Muscle of leg (tissue), 16 donors: ENCODE measurements at places on chromosomes 11 and 22. TPM values are rescaled to one million over a fixed set of nuclear protein-coding genes. Genes with fewer than 3 reads are reported as not detected.
A peak's percentile ranks its signal among the peaks of the same experiment; 100 is the strongest.

DNA sequence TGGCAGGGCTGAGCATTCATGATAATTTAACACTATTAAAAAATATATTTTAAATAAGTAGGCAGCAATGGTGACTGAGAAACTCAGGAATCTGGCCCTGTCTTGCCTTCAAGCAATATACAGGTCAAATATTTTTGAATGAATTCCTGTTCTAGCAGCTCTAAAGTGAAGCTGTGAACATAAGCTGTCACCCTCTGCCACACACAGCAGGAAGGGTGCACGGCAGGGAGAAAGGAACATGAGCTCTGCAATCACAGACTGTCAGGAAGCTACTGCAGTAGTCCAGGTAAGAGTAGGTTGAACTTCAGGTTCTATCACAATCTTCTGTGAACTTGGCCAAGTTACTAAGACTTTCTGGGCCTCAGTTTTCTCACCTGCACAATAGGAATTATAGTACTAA is 114.8 kb downstream of the SERGEF start:
- DNase-seq: no peak

DNA sequence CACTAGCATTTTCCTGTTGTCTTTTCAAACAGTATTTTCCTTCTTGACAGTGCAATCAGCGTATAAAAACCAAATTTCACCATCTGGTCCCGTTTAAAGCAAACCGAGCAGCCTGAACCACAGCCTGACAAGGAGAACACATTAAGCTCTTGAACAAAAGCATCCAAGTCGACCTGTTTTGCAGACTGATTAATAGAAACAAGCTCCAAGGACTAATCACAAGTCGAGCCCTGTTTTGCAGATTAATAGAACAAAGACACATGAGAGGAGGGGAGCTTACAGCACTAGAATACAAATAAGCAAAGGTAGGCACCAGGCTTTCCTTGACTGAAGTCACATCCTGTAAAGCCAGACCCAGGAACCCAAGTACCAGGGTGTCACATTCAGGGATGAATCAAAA is 104.8 kb downstream of the MPPED2 start:
- DNase-seq: no peak

GRCh38 chr11:44310463-44311272 is 729 bp upstream of the ALX4 start:
- peak; percentile 50 for DNase-seq

GRCh38 chr22:27583856-27584255 is 217.7 kb downstream of the MN1 start:
- DNase-seq: peak; percentile 62

DNA sequence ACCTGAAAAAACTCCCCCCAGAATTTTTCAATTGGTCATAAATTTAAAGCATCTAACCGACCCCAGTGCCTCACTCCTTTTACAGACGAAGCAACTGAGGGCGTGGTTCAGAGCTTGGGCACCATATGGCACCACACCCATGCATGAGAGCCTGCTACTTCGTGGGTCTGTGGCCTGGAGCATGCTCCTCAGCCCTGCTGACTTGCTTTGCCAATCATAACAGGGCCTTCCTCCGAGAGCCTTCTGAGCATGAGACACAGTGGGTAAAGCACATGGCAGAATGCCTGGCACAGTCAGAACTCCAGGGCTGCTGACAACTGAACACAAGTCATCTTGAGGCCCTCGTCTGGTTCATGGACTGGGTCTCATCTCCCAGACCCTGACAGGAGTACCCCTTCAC is 33.3 kb downstream of the HIRA start:
- no peak for DNase-seq

DNA sequence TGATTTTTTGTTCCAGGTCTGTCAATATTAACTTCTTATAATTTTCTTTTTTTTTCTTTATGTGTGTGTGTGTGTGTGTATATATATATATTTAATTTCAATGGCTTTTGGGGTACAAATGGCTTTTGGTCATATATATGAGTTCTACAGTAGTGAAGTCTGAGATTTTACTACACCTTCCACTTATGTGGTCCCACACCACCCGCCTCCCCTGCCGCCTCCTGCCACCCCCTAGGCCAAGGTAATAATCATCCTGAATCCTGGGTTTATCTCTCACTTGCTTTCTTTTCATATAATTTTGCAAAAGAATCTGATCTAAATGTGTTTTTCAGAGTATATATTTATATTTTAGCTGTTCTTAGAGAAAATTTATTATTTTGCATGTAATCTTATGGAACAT is 11.1 kb downstream of the NEAT1 start:
- no peak for DNase-seq

DNA sequence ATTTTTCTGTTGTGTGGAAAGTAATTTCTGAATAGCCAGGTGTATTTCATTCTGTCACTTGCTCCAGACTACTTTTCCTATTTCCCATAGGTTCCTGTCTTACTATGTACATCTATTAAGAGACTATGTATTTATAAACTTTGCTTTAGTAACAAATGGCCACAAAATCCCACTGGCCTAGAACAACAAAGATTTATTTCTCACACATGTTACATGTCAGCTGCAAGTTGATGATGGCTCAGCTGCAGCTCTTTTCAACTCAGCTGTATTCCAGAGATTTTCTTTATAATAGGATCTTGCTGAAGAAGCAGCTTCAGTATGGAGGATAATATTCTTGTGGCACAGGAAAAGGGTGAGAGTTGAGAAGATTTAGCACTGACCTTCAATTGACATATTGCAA is 539.6 kb upstream of the LRRC4C start:
- peak; percentile 67 for DNase-seq

DNA sequence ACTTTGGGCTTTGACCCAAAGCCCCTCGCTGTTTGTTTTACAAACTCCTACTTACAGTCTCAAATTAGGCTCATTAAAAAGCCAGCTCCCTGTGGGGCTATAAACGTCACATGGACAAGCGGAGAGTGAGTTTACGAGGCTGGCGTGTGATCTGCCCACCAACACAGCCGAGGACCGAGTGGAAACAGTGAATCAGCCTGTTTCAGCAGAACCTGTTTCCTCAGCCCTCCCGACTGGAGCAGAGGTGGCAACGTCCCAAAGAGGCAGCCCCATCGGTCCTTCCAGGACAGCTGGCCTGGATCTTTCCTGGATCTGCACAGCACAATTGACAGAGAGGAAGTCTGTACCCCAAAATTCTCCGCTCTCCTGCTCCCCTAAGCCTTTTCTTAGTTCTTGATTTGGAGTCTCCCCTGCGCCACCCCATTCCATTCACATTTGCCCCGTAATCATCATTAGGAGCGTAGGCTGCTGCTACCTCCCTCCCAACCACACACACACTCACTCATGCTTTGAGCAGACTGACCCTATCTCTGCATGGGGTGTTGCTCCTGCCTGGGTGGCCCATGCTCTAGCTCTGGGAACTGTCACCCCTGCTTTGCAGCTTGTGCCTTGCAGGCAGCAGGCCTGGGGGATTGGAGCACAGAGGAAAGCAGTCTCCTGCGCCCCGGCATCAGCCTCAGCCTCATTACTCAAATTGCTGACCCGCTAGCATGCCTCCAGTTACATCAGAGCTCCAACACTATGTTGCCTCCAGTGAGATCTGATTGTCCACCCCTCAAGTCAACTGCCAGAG is 117.8 kb downstream of the NAT10 start:
- DNase-seq: peak; percentile 74

DNA sequence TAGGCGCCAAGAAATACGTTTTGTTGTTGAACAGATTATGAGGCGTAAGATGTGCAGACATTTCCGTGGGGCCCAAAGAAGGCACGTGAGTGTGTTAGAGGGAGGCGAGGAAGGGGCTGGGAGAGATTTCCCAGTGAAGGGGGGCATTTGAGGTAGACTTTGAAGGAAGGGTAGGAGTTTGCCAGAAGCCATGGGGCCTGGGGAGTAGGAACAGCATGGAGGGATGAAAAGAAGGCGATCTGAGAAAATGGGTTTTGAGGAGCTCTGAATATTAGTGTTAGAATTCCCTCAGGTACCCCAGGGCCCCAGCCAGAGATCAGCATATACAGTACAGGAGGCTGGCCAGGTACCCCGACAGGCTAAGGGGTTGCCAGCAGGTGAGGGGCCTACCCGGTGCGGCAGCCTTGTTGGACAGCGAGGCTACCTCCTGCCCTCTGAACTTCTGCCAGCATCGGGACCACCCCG is 414 bp upstream of the MIEF1 start:
- no peak for DNase-seq

DNA sequence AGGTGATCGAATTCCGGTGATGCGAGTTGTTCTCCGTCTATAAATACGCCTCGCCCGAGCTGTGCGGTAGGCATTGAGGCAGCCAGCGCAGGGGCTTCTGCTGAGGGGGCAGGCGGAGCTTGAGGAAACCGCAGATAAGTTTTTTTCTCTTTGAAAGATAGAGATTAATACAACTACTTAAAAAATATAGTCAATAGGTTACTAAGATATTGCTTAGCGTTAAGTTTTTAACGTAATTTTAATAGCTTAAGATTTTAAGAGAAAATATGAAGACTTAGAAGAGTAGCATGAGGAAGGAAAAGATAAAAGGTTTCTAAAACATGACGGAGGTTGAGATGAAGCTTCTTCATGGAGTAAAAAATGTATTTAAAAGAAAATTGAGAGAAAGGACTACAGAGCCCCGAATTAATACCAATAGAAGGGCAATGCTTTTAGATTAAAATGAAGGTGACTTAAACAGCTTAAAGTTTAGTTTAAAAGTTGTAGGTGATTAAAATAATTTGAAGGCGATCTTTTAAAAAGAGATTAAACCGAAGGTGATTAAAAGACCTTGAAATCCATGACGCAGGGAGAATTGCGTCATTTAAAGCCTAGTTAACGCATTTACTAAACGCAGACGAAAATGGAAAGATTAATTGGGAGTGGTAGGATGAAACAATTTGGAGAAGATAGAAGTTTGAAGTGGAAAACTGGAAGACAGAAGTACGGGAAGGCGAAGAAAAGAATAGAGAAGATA is at the start of gene MALAT1:
Gene MALAT1, plus strand, starts transcription at position 69 of the 736 bp plus-strand sequence.
- DNase-seq: peak; percentile 98

DNA sequence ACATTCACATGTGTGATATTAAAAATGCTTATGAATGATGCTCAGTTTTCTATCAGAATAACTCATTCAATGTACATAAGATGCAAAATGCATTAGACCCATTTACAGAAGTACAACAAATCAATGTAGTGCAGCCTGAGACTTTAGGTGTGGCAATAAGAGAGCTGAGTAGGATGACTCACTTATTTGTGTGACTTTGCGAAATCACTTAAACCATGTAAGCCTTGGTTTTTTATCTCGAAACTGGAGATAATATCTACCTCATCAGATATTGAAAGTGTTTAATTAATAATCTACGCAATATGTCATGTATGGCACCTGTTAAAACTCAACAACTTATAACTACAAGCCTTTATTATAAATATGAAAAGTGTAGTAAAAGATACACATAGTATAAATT is 105.7 kb upstream of the LUZP2 start:
- no peak for DNase-seq

DNA sequence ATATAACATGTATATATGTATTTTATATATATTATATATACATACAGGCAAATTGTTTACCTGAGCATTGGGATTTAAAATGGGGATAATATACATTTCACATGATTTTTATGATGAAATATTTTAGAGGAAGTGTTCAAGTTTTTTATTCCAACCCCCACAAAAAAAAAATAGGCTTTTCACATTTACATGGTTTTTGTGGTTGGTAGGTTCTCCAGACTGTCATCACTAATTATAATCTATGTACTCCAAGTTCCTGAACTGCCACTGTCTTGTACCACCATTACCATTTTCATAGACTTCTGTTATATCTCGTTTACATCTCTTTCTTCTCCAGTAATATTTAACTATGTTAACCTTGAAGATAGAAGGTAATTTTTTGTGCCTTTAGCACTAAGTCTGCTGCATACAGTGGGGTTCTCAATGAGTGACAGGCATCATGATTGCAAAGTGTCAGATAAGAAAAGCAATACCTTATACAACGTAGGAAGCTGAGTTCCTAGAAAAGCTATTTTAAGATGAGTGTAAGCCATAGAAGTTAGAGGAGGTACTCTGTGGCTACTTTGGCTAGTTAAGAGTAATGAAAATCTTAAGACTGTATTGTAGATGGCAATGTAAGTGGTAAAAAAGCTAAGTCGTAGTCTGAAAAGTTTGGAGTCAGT is 5.2 kb downstream of the TMEM126A start:
- no peak for DNase-seq

DNA sequence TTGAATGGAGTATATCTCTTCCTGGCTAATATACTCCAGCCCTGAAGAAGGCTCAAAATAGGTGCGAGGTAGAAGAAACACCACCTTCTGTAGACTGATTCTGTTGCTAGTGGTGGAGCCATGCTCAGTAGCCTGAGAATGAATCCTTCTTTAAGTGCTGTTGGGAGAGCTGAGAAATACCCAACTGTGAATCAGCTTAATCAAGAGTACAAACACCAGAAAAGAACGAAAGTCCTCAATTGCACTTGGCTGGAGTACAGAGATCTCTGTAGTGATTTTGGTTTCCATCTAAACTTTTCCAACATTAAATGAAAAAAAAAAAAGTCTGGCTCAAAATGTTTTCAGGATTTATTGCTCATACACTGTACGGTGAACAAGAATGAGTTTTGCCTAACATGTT is 619.1 kb downstream of the METTL15 start:
- DNase-seq: peak; percentile 2

DNA sequence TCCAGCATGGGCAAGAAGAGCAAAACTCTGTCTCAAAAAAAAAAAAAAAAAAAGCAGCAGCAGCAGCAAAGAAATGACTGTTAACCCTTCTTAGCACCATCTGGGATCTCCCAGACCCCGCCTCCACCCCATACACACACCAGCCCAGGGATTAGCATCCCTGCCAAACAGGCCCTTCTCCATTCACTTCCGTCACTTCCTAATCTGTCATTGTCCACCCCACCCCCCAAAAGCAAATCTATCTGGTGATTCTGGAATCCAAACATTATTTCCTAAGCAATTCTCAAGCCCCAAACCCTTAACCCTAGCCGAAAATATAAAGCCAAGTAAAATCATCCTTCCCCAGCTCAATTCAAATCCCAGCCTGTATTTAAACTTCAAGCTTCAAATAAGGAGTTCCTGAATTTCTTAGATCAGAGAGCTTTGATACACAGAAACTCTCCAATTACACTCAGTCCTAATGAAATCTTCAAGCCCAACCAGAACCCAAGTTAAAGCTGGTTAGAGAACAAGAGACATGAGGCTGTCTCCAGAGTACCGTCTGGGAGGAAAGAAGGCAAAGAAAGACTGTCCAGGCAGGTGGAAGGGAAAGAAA is 6.0 kb upstream of the AHNAK start:
- DNase-seq: peak; percentile 81

GRCh38 chr11:123238297-123238696 is 43.2 kb upstream of the CLMP start:
- no peak for DNase-seq

The OR8G1 gene
- total RNA-seq: 0.09 TPM

The ACCS gene
- 16.0 TPM for total RNA-seq

The ASRGL1 gene
- total RNA-seq: 2.5 TPM

The FGF19 gene
- total RNA-seq: 0.44 TPM

The TMEM191B gene
- total RNA-seq: 0.13 TPM

The HOATZ gene
- not detected for total RNA-seq

The CSF2RB gene
- total RNA-seq: 1.8 TPM
